Parietal lobe (tissue), 2 donors: ENCODE measurements at places on chromosomes 4 and X. TPM values are rescaled to one million over a fixed set of nuclear protein-coding genes. Genes with fewer than 3 reads are reported as not detected.

The LEF1 gene
- total RNA-seq = 7.5 TPM

The RPL39 gene
- total RNA-seq = 1,783 TPM

The SEL1L3 gene
- total RNA-seq = 155 TPM

The RPS6KA6 gene
- 30.0 TPM for total RNA-seq

The GAGE12H gene
- total RNA-seq = not detected
